ENCODE measurements at places on chromosomes 3 and 15.

GRCh38 chr3:45549961-45550360 lies 44.6 kb upstream of the LIMD1 start:
- no peak for DNase-seq

- no peak for DNase-seq
These were observed 73.9 kb downstream of the TBC1D2B start for GRCh38 chr15:78003539-78004008.

- DNase-seq: no peak
These were observed 70.1 kb downstream of the LMLN start for GRCh38 chr3:198030125-198030524.

DNA sequence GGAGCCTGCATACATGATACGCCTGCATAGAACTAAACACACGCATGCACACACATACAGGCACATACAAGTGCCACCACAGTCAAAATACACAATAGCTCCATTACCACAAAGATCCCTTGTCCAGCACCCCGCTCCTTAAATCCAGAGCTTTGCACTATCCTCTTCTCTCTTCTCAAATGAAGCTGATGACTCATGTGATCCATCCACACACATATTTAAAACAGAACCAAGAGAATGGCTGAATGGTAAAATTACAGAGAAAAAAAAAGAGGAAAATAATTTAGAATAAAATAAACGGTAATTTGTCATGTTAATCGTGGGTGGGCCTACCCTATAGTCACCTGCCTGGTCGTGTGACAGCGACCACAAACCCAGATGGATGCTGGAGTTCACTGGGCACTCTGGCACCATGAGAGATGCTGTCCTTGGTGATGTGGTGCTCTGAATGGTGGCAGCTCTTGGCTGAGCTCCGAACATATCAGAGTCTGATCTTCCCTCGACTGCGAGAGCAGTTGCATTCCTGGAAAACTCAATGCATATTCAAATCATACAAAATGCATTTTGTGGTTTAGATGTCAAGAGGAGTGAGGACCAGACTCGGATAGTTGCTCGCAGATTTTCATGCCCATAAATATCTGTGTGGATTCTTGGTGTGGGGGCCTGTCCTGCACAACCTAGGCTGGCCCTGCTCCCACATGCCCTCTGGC lies 8.9 kb downstream of the IQSEC1 start:
- no peak for DNase-seq

DNA sequence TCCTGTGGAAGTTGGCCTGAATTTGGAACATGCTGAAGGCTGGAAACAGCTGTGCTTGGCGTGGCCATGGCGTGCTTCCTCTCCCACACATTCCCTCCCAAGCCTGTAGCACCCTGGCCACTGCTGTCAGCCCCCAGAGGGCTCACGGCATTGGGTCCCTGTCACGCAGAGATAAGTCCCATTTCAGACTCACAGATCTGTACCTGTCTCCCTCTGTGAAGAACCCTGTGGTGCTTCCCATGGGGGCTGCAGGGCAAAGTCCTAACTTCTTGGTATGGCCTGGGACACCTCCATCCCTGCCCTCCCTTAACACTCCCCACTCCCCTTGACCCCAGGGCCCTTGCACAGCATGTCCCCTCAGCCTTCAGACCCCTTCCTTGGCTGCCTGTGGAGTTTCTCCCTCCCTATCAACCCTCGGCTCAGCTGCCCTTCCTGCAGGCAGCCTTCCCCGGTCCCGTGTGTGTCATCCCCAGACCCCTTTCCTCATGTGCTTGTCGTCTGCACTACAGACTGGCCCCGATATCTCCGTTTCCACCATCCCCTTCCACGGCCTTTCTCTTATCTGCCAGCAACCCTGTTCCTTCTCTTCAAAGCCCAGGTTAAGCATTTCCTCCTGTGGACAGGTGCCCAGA lies 28.6 kb downstream of the ABTB1 start:
- no peak for DNase-seq

- no peak for DNase-seq
These were observed 96.3 kb downstream of the ADAMTS17 start for GRCh38 chr15:100245487-100245820.

- DNase-seq: no peak
These were observed 794.8 kb downstream of the MCTP2 start for GRCh38 chr15:95025924-95026728.

GRCh38 chr15:40915679-40916078 lies 13.5 kb upstream of the DLL4 start:
- DNase-seq: no peak

DNA sequence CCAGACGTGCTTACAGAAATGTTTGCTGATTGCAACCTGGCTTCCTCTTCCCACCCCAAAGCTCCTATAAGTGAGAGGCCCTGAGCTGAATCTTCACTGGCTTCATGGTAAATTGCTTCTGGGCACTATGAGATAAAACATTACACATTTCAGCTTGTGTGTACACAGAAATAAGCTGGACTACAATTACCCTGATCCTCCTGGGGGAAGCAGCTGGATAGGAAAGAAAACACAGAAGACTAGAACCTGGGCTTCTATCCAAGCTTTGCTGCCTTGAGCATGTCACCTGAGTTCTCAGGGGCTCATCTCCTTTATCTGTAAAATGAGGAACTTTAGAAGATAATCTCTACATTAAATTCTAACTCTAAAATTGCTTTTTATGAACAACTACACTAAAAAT lies 40.3 kb downstream of the THBS1 start:
- no peak for DNase-seq

DNA sequence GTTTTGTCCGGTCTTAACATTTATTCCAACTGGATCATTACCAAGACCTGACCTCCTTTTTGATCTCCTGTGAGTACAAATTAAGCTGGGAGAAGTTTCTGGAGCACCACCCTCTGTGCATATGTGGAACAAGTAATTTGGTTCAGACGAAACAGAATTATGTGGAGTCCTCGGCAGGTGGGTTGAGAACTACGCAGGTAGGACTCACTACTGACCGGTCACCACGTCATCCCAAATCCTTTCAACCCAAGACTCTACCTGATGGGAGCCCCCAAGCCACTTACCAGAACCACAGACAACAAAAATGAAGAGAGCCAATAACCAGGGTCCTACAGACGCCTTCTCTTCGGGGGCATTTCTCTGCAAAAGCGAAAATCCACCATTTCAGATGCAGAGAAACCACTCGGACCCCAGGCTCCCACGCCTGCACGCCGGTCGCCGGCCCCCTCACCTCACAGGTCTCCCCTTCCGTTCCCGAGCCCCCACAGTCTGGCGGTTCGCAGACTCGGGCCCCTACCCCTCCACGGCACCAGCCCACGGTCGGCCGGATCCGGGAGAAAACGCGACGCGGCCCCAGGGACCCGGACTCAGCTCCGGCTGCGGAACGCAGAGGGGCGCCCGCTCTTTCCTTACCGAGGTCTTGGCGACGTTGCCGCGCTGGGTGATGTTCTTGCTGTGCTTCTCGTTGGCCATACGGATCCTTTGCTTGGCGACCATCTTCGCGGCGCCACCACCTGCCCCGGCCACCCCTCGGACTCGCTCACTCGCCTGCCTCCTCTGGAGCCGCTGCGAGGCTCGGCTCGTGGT lies 674 bp downstream of the SERP1 start:
- DNase-seq: no peak

- DNase-seq: no peak
These were observed 77.2 kb upstream of the RNU6-1 start for GRCh38 chr15:67917037-67917436.

DNA sequence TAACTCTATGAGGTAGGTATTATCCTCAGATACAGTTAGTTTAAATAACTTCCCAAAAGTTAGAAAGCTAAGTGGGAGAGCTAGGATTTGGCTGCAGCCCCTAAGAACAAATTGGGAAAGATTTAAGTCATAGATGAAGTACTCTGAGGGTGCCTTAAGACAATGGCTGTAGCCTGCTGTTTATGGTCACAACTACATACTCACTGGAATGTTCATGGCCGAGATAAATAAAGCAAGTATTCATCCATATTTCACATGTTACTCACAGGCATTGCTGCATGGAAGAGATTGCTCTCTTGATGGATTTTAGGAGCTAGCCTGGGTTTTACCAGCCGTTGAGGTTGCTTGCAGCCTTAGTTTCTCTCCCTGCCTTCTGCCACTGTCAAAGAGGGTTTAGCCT lies 145.0 kb downstream of the CMSS1 start:
- no peak for DNase-seq
